ENCODE measurements at places on chromosomes 1 and 21. TPM values are rescaled to one million over a fixed set of nuclear protein-coding genes. Genes with fewer than 3 reads are reported as not detected.

- no peak for DNase-seq
Measured at GRCh38 chr1:59707178-59707791, 107.5 kb upstream of the HOOK1 start.

S100A8 gene
- 21.5 TPM for polyA plus RNA-seq

- no peak for DNase-seq
Measured at GRCh38 chr1:229759037-229759435, 133.0 kb downstream of the URB2 start.

SLC1A7 gene
- polyA plus RNA-seq: 0.08 TPM

DNA sequence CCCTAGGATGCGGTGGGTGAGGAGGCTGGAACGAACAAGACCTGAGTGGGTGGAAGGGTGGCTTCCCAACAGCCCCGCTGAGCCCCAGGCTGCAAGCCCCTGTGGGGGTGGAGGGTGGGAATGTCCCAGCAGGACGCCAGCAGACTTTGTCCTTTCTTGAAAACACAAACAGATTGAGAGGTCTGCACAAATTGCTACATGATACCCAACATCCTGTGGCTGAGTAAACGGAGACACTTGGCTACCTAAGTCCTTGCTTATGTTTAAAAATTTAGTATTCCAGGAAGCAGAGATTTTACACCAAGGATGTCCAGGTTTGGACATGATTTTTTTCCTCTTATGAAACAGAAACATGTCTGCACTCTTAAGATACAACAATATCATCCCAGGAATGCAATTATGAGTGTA lies 11.8 kb upstream of the F3 start:
- no peak for DNase-seq

THRAP3 gene
- polyA plus RNA-seq: 130 TPM

CD1B gene
- not detected for polyA plus RNA-seq

- DNase-seq: no peak
Measured at GRCh38 chr1:174999936-175000696, at the start of gene CACYBP. TSS of gene CACYBP (plus strand) at chr1:174999947. CDS start at chr1:175000181, 234 bp downstream.

DNA sequence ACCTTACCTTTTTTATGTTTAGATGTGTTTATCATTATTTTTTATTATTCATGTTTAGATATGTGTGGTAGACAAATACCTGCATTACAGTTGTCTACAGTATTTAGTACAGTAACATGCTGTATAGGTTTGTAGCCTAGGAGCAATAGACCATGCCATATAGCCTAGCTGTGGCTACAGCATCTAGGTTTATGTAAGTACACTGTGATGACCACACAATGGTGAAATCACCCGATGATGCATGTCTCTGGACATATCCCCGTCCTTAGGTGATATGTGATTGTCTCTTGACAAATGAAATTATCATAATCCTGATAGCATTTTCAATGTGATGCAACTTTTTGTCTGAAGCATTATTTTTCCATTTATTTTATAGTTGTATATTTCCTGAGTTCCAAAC lies 121.2 kb downstream of the DISP1 start:
- no peak for DNase-seq

- DNase-seq: no peak
Measured at GRCh38 chr1:50038237-50038809, 14.6 kb upstream of the AGBL4 start.

GRCh38 chr21:42609811-42610210 lies 43.6 kb upstream of the PDE9A start:
- DNase-seq: no peak

Measured in right renal cortex interstitium (tissue), 3 donors.